ENCODE measurements at places on chromosomes 13 and 19.

GRCh38 chr13:77184455-77184854, 142.4 kb downstream of the MYCBP2 start:
- DNase-seq: no peak

- DNase-seq: peak; percentile 37
Observed at GRCh38 chr19:10270180-10270615, 722 bp upstream of the ICAM1 start.

DNA sequence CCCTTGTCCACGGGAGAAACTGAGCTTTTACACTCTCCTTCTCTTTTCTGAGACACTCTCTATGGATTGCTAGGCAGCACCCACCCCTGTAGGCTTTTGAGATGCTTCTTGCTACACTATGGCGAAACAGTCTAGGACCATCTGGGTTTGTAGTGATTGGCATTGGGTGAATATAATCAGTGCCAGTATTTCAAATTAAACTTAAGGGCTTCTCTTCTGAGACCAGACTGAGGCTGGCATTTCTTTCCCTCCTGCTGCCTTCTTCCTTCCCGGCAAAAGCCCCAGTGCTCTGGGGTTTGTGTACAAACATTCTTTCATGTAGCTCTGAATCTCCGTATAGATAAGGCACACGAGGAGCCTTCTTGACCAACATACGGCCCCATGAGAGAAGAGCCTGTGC, 276.7 kb downstream of the SLC7A1 start:
- no peak for DNase-seq

- no peak for DNase-seq
Observed at GRCh38 chr13:93872376-93872775, 607.1 kb downstream of the DCT start.

DNA sequence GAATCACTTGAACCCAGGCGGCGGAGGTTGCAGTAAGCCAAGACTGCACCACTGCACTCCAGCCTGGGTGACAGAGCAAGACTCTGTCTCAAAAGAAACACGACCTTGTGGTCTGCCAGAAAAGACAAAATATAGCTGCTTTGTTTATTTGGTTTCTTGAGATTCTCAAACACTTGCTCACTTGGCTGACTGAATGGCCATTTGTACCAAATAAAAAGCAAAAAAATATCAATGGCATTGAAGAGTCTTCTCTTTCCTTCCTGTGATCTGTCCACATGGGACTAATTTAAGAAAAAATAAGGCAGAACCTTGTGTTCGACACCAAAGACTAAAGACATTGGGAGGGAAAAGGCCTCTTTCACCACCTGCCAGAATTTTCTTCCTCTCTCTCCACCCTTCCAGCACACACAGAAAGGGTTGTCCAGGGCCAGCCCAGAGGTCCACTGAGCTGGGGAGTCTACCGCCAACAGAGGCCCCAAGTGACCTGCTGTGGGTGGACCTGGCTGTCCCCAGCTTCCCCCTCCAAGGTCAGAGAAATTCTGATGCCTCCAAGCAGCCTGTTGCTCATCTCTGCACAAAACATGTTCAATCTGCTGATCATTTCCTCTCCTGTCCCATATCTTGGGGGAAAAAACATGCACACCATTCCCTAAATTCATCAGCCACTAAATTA, 5.9 kb downstream of the BRME1 start:
- no peak for DNase-seq
